ENCODE measurements at places on chromosomes 12 and 14.

DNA sequence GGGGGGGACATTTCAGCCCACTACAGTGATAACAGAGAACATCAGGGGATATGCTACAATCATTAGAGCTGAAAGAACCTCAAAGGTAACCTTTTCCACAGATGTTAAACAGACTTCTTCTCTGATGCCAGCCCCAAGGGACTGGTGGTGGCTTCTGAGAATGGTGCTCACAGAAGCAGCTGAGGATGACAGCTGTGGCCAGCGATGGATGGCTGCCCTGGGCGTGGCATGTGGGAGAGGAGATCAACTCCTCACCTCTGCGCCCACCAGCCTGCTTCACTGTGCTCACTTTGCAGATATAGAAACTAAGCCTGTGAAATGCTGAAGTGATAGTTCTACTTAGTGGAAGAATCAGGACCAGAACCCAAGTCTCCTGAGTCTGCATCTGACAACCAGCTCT is 33.0 kb downstream of the FOXN3 start:
- DNase-seq, result no peak

DNA sequence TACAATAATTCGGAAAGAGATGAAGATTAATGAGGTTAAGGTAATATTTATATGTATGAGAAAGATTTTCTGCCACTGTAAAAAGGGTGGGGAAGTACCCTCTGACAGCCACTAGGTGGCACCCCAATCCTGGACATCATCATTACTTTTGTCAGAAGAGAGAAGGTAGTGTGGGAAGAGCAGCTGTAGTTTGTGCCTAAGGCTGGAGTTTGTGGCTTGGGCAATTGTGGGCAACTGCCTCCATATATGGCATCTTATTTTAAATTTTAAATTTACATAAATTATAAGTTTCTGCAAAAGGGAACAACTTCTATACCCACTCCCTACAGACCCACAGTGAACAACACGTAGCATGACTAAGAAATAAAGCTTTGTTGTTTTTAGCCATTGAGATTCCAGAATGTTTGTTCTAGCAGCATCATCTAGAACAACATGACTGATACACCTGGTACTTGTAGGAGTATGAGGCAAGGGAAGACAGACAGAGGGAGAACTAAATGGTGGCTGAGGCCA is 34.4 kb upstream of the SYCP3 start:
- DNase-seq, result no peak

- no peak for DNase-seq
These were observed 373.2 kb downstream of the ATP23 start for GRCh38 chr12:58314610-58315009.

DNA sequence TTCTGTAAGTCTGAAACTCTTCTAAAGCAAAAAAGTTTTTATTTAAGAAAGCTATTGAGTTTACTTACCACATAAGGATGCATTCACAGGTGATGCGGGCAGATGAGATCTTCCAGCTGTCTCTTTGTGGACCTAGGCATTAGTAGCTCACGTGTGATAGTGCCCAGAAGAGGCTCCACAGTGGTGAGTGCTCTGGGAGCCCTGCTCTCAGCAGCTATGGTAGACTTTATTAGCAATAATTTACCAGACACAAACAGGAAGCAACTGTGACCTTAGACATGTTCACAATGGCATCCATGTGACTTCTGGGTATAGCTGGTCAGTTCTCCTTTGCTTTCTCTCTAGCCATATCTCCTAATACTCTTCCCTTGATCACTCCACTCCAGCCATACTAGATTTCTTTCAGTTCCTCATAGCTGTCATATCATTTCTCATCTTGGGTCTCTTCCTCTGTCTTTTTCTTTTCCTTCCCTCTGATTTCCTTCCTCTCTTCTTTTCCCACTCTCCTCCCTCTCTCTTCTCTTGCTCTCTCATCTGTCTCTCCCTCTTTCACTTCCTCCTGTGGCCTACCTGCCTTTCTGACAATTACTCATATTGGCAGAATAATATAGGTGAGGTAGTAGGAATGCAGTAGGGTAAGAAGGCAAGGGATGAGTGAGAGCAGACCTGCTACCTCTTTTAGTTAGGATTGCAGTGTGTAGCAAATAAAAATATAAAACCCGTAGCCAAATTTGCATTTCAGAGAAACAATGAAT is 75.2 kb upstream of the SCAF11 start:
- DNase-seq, result no peak

- peak; percentile 38 for DNase-seq
These were observed 46.9 kb downstream of the BEGAIN start for GRCh38 chr14:100540141-100540925.

GRCh38 chr12:22971701-22972191 is 346.8 kb downstream of the ETNK1 start:
- no peak for DNase-seq

DNA sequence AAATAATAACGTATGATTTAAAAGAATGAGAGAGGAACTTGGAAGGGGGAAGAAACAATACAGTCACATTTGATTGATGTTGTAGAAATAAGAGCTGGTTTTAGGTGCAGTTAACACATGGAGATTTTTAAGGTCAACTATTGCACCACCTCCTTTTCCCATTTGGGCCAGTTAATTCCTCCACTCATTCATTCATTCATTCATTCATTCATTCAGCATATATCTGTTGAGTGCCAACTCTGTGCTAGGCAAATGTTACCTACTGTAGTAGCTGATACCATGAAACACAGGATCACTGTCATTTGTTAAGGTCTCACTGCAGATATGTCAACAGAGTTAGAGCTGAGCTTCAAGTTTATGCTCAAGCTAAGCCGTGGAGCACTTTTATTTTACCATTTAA is 115.7 kb upstream of the ARID2 start:
- DNase-seq, result no peak

DNA sequence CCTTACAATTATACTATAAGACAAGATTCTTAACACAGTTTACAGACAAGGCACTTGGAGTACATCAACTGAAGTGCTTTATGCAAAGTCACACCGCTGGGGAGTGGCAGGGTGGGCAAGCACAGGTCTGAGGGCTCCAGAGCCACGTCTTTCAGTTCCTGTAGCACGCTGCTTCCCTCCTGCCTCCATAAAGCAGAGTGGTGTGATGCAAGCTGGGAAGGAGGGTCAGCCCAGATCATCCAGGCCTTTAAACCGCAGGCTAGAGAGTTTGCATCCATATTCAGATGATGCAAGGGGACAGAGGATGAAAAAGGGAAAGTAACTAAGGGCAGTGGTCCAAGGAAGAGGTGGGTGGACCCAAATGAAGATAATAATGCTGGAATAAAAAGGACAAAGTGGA is 132.6 kb downstream of the ITPR2 start:
- DNase-seq, result no peak

- no peak for DNase-seq
These were observed 12.5 kb downstream of the CIT start for GRCh38 chr12:119864591-119864990.

DNA sequence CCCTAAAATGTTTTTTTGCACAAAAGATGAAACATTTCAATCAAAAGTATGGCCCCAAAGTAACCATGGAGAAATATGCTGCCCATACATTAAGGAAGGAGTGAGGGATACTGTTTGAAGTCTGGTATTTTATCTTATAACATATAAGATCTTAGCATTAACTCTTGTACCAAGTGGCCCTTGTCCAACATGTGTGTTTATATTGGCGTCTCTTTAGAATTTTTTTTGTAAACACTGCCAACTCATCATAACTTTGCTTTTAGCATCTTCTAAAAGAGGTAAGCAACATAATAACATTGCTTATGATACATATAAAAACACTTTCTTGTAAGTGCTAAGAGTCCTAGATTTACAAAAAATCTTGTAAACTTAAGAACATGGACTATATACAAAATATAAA is 419.7 kb downstream of the ADAMTS20 start:
- no peak for DNase-seq

DNA sequence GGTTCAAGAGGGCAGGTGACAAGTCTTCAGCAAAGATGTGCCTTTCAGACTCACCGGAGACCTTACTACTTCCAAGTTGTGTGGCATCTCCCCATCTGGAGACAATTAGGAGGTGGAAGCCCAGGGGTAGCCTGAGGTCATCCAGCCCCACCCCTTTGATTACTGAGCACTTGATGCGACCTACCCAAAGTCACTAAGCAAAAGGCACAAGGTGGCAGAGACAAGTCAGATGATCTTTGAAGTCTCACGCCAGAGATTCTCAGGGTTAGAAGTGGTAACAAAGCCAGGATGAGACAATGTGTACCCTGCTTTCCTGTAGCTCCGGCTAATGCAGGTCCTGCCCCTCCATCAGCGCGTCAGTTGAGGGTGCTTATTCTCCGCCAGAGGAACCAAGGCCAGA is 1.4 kb upstream of the FOXN3 start:
- no peak for DNase-seq

DNA sequence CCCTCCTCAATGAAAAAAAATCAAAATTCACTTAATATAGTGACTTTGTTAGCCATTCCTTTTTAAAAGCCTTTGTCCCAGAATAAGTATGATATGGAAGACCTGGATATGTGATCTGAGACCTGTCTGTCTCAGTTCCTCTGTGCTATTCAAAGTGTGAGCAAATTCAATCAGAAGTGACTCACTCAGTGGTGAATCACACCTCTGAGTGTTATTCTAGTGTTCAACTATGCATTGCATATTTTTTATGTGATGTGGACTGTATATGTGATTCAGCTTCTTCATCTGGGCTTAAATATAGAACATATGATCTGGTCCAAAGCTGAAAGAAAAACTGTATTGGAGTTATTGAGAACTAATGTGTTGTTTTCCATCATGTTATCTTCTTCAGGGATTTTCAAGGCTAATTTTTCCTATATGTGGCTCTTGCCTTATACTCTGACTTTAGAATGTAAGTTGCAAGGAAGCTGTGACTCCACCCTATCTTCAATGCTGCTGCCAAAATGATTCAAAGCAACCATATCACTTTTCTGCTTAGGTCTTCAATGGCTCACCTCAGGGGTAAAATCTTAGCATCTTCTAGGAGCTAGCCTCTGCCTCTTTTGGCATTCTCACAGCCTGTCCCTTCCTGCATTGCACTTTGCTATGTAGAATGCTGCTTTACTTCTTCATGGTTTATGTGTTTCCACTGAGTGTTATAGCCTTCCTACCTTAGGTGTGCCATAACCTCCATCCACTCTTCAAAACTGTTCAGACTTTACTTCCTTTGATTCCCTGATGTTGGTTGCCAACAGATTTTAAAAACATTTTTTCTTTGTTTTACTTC is 169.8 kb downstream of the OTOGL start:
- DNase-seq, result no peak

- DNase-seq, result peak; percentile 58
These were observed 44.2 kb downstream of the LGMN start for GRCh38 chr14:92704036-92704804.

Measured in aorta (tissue), 5 donors.